ENCODE measurements at places on chromosomes 16 and 17. TPM values are rescaled to one million over a fixed set of nuclear protein-coding genes. Genes with fewer than 3 reads are reported as not detected.

- no peaks in the 10 kb centered on the region for H3K27me3 ChIP-seq
- no peaks in the 10 kb centered on the region for H3K36me3 ChIP-seq
- no peaks in the 10 kb centered on the region for H3K4me1 ChIP-seq
- no peak overlapping the region for H3K4me3 ChIP-seq
- DNase-seq: no peak
These were observed 14.7 kb upstream of the ASGR2 start for GRCh38 chr17:7129311-7129710.

DNA sequence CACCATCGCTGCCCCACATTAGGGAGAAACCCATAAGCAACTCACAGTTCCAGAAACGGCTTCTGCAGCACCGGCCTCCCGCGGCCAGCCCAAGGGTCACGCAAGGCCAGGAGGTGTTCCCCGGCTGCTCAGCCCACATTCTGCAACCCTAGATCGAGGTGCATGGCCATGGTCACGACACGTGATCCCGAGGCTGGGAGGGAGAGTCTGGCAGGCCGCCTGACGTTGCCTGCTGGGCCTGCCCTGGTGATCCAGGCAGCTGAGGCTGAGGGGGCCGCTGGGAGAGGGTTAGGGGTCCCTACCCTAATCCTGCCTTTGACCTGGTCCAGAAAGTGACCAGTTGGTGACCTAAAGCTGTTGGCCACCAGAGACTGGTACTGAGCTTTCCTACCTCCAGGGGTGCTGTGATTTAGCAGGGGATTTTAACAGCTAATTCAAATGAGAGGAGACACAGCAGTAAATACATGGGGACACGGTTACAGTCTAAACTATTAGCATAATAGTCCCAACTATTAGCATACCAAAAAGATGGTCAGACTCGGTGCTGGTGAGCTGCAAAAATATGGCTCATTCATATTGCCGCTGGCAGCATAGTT, 97.4 kb upstream of the CIBAR2 start:
- H3K27ac ChIP-seq: no peak overlapping the region
- H3K36me3 ChIP-seq: no peaks in the 10 kb centered on the region
- peaks cover 5% of the 10 kb centered on the region for H3K27me3 ChIP-seq
- H3K4me1 ChIP-seq: peaks cover 94% of the 10 kb centered on the region
- no peak for DNase-seq

HSD17B1 gene
- 2.7 TPM for polyA plus RNA-seq

SLC47A1 gene
- polyA plus RNA-seq: 0.25 TPM

DNA sequence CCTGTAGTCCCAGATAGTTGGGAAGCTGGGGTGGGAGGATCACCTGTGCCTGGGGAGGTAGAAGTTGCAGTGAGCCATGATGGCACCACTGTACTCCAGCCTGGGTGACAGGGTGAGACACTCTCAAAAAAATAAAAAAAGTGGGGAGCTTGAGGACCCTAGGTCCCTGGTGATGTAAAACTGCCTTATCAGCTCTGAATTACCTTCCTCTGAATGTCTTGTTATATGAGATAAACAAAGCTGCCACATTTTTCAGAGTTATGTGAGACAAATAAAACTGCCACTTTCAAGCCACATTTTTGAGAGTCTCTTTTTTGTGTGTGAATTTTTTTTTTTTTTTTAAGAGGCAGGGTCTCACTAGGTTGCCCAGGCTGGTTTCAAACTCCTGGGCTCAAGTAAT, 32.0 kb upstream of the B4GALNT2 start:
- H3K27ac ChIP-seq: no peak overlapping the region
- no peak overlapping the region for H3K4me3 ChIP-seq
- no peaks in the 10 kb centered on the region for H3K36me3 ChIP-seq
- H3K4me1 ChIP-seq: no peaks in the 10 kb centered on the region
- H3K27me3 ChIP-seq: no peaks in the 10 kb centered on the region
- no peak for DNase-seq

GRCh38 chr17:29357821-29358232, 32.3 kb upstream of the TAOK1 start:
- no peaks in the 10 kb centered on the region for H3K36me3 ChIP-seq
- DNase-seq: no peak
- no peak overlapping the region for H3K4me3 ChIP-seq
- no peaks in the 10 kb centered on the region for H3K27me3 ChIP-seq
- no peak overlapping the region for H3K27ac ChIP-seq

All from stomach (tissue), 19 donors.